ENCODE measurements at places on chromosomes 5 and 9.

GRCh38 chr9:114302727-114303126 lies 20.2 kb upstream of the ORM1 start:
- DNase-seq: no peak

GRCh38 chr5:87535706-87536105 lies 123.0 kb upstream of the CCNH start:
- DNase-seq: no peak

GRCh38 chr5:88825584-88826315 lies 57.2 kb downstream of the MEF2C start:
- no peak for DNase-seq

DNA sequence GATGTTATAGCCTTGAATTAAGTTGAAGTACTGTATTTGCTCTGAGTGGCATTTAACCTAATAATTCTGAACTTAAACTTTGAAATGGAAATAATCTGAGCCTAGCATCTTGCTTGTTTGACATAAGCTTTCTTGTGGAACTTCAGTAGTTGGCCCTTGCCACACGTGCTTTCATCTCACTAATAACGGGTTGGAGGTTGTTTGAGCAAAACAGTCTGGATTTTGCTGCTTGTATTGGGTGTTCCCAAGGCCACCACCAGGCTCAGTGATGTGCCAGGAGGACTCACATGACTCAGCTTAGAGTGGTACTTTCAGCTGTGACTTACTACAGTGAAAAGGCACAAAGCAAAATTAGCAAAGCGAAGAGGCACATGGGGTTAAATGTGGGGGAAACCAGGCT lies 35.7 kb downstream of the SECISBP2 start:
- DNase-seq: no peak

- no peak for DNase-seq
Observed at GRCh38 chr9:91589101-91589553, 165.5 kb upstream of the NFIL3 start.

DNA sequence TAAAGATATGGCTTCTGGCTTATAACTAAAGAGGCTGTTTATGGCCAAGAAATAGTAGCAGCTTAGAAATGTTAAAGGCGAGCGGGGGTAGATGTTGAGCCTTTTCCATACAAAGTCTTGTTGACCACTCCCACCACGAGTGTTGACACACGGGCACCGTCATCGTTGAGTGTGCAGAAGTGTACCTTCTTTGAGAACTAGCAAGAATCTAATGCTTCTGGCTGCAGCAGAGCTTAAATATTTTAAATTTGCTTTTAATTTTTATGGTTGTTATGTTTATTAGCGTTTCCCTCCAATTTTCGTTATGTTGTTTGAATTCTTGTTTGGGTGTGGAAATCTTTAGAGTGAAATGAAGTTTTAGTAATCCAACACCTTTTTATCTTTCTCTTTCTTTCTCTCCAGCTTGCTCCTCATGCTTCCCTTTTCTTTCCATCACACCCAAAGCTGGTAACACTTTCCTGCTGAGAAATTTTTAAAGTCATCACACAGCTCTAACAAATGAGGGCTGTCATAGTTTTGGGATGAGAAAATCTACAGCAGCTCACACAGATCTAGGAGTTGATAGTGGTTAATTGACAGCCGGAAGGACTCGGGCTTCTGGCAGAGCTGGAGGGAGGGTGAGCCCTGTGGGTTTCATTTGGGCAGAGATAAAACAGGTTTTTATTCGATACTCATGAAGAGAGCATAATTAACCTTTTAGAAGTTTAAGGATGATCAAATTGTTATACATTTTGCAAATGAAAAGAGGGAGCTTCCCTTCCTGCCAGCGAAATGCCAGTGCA lies 120.1 kb upstream of the ZNF608 start:
- no peak for DNase-seq

GRCh38 chr9:5793812-5794211 lies 39.1 kb downstream of the ERMP1 start:
- no peak for DNase-seq

GRCh38 chr5:19767987-19768386 lies 220.0 kb downstream of the CDH18 start:
- no peak for DNase-seq

DNA sequence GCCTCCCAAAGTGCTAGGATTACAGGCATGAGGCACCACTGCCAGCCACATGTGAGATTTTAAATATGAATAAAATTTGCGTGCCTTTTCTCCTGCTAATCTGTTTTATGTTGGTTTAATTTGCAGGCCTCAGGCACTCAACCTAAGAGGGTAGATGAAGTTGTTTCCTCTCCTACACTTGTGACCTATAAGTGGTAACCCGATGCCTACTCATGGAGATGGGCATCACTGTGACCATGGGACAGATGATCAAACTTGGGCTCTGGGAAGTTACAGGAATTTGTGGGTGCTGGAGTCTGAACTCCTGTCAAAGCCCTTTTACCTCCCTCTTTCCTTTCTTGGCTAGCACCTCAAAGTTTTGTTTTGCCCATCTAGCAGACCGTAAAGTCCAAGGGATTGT lies 1.1 kb downstream of the SLC28A3 start:
- DNase-seq: no peak

GRCh38 chr9:36922548-36922947 lies 111.5 kb downstream of the PAX5 start:
- no peak for DNase-seq

GRCh38 chr9:132413926-132414325 lies 3.9 kb downstream of the CFAP77 start:
- DNase-seq: no peak

- no peak for DNase-seq
Observed at GRCh38 chr9:136640171-136641111, 22.3 kb upstream of the EGFL7 start.

DNA sequence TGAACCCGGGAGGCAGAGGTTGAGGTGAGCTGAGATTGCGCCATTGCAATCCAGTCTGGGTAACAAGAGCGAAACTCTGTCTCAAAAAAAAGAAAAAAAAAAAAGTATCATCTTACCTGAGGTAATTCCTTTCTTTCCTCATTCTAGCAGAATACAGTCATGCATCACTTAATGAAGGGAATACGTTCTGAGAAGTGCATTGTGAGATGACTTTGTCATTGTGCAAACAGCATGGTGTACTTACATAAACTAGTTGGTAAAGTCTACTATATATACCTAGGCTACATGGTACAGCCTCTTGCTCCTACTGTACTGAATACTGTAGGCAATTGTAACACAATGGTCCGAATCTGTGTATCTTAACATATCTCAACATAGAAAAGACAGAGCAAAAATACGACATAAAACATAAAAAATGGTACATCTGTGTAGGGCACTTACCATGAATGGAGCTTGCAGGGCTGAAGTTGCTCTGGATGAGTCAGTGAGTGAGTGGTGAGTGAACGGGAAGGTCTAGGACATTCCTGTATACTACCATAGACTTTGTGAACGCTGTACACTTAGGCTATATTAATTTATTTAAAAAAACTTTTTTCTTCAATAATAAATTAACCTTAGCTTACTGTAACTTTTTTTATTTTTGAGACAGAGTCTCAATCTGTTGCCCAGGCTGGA lies 100.4 kb downstream of the GLDC start:
- DNase-seq: no peak

GRCh38 chr9:85741095-85741874 lies 469 bp downstream of the AGTPBP1 start:
- DNase-seq: peak; percentile 55

All from CD8-positive, alpha-beta memory T cell (primary cell).